Activated effector memory CD4-positive, alpha-beta T cell treated with Interleukin-2 at 50 U/mL for 16 hours (primary cell): ENCODE measurements at places on chromosomes 5 and 9.

GRCh38 chr5:102975457-102976182, 144.3 kb downstream of the GIN1 start:
- DNase-seq, result no peak

- no peak for DNase-seq
Observed at GRCh38 chr5:57676222-57677098, 193.8 kb upstream of the ACTBL2 start.

GRCh38 chr5:35777358-35778087, 79.2 kb upstream of the IL7R start:
- DNase-seq, result peak; percentile 47

GRCh38 chr5:16538006-16538405, 72.4 kb upstream of the ZNF622 start:
- no peak for DNase-seq

DNA sequence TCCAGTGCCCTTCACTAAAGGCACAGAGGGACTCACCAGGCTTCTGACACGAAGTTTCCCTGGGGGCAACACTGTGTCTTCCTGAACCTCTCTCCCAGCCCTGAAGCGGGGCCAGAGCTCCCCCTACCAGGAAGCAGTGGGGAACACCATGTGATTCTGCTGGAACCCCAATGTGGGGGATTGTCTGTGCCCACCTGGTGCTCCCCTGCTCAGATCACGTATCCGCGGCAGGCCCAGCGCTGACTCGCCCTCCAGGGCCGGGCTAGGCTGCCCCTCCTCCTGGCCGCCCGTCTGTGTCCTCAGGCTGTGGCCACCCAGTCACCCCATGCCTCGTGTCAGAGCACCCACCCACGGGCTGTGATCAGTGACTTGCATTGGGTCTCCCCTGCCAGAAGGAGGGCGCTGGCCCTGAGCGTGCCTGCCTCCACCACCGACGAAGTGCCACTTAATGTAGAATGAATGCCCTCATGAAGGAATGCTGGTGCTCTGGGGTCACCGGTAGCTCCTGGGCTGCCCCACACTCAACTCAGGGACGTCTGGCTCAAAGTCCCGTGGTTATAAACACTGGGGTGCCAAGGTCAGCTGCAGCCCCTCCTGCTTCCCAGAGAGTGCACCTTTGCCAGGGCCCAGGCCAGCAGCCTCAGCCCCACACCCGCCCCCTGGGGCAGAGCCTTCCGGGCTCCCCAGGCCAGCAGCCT, 22.1 kb downstream of the SARDH start:
- DNase-seq, result peak; percentile 16

DNA sequence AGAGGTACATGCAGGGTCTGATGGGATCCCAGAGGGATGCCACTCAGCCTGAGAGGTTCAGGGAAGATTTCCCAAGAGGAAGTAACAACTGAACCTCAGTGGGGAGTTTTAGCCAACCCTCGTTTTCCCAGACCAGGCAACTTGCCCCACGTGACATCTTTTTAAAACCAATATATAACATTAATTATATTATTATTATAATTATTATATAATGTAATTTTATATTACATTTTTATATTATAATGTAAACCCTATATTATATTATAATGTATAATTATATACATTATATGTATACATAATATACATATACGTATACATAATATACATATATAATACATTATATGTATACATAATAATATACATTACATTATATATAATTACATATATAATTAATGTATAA, 62.8 kb upstream of the WWC1 start:
- DNase-seq, result no peak

DNA sequence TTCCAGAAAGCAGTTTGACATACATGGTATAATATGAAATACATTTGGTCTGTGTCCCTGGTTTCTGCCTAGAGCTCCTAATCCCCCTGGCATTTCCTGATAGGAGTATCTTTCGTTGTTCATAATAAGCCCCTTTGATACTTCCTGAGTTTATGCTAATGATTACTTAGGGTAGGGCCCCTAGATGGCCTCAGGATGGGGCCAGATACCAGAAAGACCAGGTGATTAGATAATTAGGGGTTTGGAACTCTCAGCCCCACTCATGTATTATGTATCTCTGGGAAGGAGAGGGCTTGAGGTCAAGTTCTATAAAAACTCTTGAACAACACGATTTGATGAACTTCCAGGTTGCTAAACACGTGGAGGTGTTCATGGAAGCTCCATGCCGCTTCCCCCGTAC, 163.3 kb upstream of the ZNF608 start:
- DNase-seq, result no peak

GRCh38 chr5:103066326-103066725, 53.6 kb downstream of the GIN1 start:
- no peak for DNase-seq

DNA sequence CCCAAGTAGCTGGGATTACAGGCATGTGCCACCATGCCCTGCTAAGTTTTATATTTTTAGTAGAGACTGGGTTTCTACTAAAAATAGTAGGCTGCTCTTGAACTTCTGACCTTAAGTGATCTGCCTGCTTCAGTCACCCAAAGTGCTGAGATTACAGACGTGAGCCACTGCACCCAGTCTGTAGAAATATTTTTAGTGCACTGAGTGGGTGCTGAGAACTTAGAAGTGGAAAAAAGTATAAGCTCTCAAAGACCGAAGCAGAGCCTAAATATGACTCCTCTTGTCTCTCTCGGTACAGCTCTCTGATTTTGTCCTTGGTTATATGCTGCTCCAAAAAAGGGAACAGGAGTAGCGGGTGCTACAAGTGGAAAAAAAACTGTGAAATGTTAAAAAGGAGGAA, 353.8 kb upstream of the IZUMO3 start:
- no peak for DNase-seq

- DNase-seq, result no peak
Observed at GRCh38 chr9:34098307-34098706, 28.2 kb downstream of the DCAF12 start.

- DNase-seq, result no peak
Observed at GRCh38 chr9:99595796-99596195, 225.9 kb upstream of the NR4A3 start.

DNA sequence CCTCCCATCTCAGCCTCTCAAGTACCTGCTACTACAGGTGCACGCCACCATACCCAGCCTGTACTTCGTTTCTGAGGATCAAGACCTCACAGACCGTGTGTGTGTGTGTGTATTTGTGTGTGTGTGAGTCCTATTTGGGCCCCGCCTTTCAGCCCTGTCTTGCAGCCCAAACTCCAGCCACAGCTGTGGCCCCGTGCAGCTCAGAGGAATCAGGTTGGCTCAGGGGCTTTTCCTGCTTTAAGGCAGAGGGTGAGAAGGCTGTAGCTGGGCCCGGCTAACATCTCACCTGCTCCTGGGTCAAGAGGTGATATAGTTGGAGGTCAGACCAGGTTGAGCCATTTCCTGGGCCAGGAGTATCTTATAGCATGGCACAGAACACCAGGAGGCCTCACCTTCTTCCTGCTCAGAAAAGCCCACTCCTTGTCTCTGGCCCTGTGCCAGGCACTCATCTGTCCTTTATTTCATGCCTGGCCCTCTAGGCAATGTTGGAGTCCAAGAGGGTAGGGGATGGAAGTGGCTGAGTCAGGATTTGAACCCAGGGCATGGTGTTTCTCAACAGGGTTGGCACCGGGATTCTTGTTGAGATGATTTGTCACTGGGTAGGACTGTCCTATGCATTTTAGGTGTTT, 1.6 kb upstream of the PHYKPL start:
- DNase-seq, result no peak

- no peak for DNase-seq
Observed at GRCh38 chr9:97562542-97562941, 61.1 kb downstream of the TMOD1 start.

DNA sequence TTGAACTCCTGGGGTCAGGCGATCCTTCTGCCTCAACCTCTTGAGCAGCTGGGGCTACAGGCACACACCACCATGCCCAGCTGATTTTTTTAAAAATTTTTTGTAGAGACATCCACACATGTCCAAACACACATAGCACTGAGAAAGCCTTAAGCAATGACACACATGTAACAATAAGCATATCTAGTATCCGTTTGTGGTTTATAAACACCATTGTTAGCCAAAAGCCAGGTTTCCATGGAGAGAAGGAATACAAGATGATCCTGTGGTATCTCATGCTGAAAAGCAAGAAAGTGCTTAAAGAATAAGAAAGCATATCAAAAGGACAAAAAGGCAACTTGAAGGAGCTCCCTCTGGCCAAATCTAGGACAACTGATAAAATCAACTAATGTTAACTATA, 29.7 kb upstream of the SLC1A3 start:
- DNase-seq, result no peak

DNA sequence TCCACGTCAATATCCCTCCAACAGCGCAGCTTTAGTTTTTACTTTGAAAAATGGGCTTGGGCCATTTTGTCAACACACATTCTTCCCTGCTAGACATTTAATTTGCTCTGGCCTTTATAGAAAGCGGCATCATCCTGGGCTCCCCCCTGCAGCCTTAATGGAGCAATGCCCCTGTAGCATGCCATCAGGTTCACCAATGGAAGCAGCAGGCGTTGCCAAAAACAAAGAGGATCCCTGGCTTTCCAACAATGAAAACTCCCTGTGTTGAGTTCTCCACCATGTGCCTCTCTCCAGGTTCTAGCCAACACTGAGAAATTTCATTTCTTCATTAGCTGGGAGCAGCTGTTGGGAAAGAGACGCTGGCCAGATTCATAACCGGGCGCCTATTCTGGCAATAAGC, 139.5 kb downstream of the ZNF622 start:
- DNase-seq, result no peak

DNA sequence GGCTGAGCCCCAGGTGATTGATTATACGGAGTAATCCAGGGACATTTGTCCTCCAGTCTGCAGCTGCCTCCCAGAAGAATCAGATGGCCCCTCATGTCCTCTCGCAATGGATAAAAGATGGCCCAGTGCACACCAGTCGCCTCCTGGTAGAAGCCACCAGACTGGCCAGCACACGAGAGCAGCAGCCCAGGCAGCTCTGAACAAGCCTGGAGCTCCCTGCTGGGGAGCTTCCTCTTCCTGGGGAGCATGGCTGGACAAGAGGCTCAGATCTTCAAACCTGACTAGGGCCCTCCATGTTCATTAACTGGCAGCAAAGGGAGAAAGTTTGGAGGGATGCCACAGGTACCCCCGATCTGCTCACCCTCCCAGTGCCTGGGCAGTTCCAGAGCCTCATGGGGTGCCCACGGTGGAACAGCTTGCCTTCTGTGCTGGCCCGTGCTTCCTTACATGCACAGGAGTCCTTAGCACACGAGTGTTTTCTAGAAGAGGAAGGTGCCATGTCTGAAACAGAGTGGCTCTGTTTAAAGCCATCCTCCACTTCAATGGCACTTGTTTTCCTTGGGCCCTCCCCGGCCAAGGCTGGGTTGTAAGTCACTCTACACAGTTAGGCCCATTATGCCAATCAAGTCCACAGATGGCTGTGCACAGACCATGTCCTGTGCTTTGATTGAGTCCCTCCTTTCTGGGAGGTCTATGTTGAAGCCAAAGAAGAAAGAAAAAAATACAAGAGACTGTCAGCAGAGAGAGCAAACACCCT, 75.6 kb downstream of the PRRT1B start:
- DNase-seq, result no peak
